ENCODE measurements at places on chromosomes 4 and X.

GRCh38 chrX:72080150-72080549, 51.6 kb downstream of the RTL5 start:
- DNase-seq, result no peak

- no peak for DNase-seq
Observed at GRCh38 chrX:107226757-107227156, 20.3 kb downstream of the DNAAF6 start.

- no peak for DNase-seq
Observed at GRCh38 chr4:681736-682451, 7.1 kb downstream of the SLC49A3 start.

- DNase-seq, result no peak
Observed at GRCh38 chr4:10577018-10577417, 107.5 kb downstream of the CLNK start.

GRCh38 chr4:82457266-82457665, 26.9 kb downstream of the ENOPH1 start:
- no peak for DNase-seq

GRCh38 chr4:85707611-85708010, 232.7 kb downstream of the ARHGAP24 start:
- DNase-seq, result no peak

GRCh38 chr4:77157859-77158486, 966 bp downstream of the CCNG2 start:
- peak; percentile 50 for DNase-seq

GRCh38 chr4:15013585-15013984, 11.3 kb downstream of the CPEB2 start:
- DNase-seq, result no peak

DNA sequence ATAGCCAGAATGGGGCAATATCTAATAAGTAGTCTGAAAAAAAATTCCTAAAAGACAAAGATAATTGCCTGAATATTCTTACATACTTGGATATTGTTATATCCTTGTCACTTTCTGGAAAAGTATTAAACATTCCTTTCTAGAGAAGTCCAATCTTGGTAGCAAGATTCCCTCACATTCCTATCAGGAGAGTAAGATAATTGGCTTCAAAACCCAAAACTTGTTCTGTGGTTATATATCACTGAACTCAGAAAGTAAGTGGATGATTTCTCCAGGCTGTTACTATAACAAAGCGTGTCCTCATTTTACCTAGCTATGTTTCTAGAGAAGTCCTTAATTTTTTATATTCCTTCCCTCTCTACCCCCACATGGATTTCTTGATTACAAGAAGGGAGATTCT, 46.0 kb upstream of the TEX13A start:
- no peak for DNase-seq

DNA sequence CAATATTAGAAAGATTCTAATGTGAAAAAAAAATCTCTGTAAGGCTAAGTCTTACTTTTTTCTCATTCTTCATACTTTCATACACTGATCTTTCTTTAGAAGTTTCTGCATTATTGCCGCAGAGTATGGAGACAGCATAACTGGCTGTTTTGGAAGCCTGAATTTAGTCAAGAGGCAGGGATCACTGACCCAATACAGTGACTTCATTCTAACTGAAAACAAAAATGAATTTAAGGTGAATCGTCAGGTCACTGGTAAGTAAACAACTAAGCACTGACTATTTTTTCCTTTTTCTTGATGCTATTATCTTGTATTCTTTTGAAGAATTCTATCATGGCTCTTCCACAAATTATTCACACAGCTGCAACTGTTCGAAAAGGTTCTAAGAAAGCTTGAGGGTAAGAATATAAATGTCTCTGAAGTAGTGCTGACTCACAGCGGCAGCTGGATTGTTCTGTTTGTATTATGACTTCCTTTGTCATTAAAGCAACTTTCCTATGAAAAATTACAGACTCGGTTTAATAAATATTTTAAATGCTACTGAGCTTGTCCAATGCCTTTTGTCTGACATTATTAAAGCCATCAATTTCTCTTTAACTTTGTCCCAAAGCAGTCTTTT, 609.3 kb downstream of the FSTL5 start:
- no peak for DNase-seq

DNA sequence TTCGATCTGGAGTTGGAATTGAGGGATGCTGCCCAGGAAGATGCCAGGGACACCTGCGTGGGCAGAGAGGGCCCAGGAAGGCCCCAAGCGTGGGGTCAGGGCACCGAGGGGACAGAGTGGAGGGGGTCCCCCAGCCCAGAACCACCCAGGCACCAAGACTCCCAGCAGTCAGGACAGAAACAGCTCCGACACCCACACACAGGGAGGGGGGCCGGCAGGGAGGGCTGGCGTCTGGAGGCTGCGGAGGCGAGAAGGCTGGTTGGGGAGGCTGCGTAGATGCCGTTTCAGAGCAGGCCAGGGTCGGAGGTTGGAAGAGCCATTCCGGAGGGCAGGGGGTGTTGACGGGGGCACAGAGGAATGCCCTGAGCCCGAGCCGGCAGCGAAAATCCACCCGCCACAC, 23.6 kb downstream of the ATP5ME start:
- no peak for DNase-seq

- peak; percentile 1 for DNase-seq
Observed at GRCh38 chrX:81120936-81121371, 80.8 kb downstream of the HMGN5 start.

DNA sequence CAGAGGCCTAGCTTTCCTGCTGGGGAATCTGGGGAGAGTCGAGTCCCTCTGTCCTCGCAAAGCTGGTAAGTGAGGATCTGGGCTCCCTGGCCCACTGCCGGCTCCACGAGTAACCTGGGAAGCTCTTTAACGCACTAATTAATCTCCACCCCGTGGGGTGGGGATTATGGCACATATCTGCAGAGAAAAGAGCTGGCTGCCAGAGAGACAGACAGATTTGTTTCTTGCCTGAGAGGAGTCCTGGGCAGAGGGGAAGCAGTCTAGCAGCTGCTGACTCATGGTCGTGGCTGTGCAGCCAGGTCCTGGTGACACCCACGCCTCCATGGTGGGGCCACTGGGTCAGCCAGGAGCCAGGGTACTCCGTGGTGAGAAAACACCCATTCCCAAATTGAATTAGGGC, 14.0 kb downstream of the SORCS2 start:
- DNase-seq, result no peak

- no peak for DNase-seq
Observed at GRCh38 chr4:129064717-129065116, 28.6 kb downstream of the SCLT1 start.

GRCh38 chrX:129754056-129755024, 15.6 kb downstream of the XPNPEP2 start:
- DNase-seq, result no peak

- DNase-seq, result no peak
Observed at GRCh38 chrX:134633832-134634231, 24.4 kb downstream of the PLAC1 start.

- no peak for DNase-seq
Observed at GRCh38 chr4:13704035-13704434, 76.5 kb upstream of the BOD1L1 start.

DNA sequence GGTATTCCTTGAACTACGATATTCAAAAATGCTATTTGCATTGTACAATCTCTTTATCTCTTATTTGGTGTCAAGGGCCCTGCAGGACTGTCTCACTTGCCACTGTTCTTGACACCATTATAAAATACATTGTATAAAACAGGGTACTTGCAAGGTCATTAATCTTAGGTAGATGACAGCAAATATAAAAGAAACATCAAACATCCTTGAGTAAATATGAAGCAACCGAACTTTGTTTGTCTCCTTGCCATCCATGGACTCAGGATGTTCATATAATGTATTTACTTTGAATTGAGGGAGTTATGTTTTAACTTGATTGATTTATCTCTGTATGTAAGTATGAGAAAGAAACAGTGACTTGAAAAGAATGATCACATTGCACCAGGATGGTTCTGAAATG, 87.3 kb downstream of the UGT2B4 start:
- no peak for DNase-seq

DNA sequence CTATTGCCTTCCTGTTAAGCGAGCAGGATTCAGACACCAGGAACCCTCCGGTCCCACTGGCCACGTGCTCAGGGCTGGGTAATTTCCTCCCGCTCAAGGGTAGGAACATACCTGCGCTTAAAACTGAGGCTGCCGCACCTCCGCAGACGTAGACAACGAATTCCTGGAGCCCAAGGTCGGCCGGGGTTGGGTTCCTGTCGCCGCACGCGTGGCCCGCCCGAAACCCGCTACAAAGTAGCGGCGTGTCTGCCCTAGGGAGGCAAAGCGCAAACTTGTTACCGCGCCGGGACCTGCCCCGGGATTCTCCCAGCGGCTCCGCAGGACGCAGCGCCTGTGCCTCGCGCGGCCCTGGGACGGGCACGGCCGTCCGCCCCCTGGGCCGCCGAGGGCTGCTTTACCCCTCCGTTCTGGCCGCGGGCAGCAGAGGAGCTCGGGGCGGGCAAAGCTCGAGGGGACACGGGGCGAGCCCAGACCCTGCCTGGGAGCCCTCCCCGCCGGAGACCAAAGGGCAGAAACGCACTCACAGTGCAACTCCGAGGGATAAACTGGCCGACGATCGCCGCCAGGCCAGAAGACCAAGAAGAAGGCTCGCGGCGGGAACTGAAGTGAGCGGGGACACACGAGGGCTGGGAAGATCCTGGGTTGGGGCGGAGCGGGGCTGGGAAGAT, at the start of gene ERVMER34-1:
Gene ERVMER34-1, minus strand, starts transcription at position 607 of the 668 bp plus-strand sequence. CDS start 5,905 bp downstream, outside the sequence.
- DNase-seq, result no peak

DNA sequence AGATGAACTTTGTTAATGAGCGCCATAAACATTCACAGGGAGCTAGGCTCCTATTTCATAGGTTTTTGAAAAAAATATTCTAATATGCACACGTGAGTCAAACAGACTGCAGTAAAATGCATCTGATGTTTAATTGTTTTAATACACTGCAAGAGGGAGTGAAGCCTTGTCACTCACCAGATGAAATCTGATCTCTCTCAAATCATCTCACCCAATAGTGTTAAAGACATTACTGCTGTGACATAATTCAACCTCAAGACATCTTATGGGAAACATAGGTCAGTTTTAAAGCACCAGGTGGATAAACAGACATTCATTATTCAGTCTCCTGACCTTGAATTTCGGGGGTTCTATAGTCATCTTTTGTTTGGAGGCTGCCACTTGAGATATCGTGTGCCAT, 148.3 kb downstream of the MAML3 start:
- DNase-seq, result no peak

DNA sequence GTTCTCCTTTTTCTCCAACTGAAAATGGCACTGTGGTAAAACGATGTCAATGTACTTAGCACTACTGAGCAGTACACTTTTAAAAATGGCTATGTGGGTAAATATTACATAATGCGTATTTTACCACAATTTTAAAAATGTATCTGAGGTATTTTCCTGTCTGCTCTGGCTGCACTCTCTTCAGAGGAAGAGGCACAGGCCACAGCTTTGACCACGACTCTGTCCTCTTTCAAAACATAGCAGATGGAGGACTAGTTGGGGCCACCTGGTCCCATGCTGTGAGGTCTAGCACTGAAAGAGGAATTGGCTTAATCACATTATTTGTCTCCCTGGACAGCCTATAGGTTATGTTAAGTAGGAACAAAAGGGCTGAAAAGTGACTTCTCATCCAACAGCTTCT, 5.2 kb downstream of the KCNE5 start:
- DNase-seq, result no peak

DNA sequence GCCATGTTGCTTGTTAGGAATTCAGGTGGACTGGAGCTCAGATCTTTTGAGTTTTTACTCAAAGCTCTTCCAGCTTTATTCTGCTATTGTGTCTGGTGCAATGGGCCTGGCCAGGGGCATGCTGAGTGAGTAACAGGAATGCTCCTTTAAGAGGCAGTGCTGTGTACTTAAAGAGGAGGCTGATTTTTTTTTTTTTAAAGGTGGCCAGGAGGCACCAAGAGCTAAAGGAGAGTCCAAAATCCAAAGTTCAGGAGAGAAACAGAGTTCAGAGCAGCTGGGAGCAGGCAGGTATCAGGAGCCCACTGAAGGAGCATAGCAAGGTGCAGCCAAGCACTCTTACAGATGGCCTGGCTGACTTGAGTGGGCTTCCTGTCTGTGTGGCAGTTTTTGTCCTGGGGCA, 178.7 kb downstream of the FMR1NB start:
- no peak for DNase-seq

DNA sequence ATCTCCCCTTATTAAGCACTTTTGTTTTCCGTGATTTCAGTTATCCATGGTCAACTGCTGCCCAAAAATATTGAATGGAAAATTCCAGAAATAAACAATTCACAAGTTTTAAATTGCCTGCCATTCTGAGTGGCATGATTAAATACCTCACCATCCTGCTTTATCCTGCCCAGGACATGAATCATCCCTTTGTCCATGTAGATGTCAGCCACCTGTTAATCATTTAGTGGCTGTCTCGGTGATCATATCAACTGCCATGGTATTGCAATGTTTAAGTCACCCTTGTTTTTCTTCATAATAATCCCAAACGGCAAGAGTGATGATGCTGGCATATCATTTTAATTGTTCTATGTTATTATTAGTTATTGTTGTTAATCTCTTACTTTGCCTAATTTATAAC, 79.8 kb upstream of the LHFPL1 start:
- DNase-seq, result no peak

DNA sequence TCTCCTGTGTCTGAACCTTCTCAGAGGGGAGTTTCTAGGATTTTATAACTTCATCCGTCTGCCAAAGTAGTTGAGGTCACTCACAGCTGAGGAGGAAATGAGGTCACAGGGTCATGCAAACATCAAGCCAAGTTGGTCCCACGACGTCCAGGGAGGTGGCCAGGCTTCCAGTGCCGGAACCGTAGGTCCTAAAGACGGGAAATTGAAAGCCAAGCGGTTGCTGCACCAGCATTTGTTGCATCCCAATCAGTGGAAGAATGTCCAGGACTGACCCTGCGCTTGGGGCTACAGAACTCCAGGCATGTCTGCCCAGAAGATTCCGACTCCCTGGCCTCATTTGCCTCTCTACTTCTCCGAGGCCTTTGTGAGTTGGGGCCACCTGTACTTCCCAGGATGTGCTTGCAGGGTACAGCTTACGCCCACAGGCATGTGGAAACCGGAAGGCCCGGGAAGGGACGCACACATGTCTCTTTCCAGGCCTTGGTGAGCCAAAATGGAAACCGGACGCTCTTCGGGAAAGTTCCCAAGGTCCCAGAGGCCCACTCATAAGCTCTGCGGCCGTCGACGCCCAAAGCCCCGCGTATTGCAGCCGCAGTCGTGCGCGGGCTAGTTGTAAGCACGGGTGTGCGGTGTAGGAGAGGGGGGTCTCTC, 9.3 kb downstream of the PRDM8 start:
- no peak for DNase-seq

- no peak for DNase-seq
Observed at GRCh38 chr4:9970399-9971011, 50.8 kb downstream of the SLC2A9 start.

- no peak for DNase-seq
Observed at GRCh38 chr4:168717847-168718246, 221.0 kb downstream of the PALLD start.

- DNase-seq, result no peak
Observed at GRCh38 chr4:186132577-186133242, 28.2 kb downstream of the FAM149A start.

- no peak for DNase-seq
Observed at GRCh38 chr4:166658585-166658984, 575.7 kb downstream of the SPOCK3 start.

- DNase-seq, result no peak
Observed at GRCh38 chr4:26953366-26953765, 92.7 kb downstream of the STIM2 start.

- DNase-seq, result no peak
Observed at GRCh38 chr4:106063009-106063408, 167.7 kb downstream of the NPNT start.
